Left colon (tissue), 2 donors: ENCODE measurements at places on chromosomes 13 and 19. TPM values are rescaled to one million over a fixed set of nuclear protein-coding genes. Genes with fewer than 3 reads are reported as not detected.

The EDNRB gene
- 6.6 TPM for total RNA-seq

The TINCR gene
- total RNA-seq: 7.2 TPM

The C1QTNF9B gene
- not detected for total RNA-seq

The PTH2 gene
- total RNA-seq: not detected

The UTP14C gene
- 19.9 TPM for total RNA-seq

The TUBB4A gene
- 1.1 TPM for total RNA-seq

The PVR gene
- total RNA-seq: 35.7 TPM

The MEDAG gene
- 3.9 TPM for total RNA-seq

The CLEC11A gene
- total RNA-seq: 2.1 TPM

The SYNGR4 gene
- total RNA-seq: not detected
